ENCODE measurements at places on chromosomes 3 and 15.

GRCh38 chr15:87681104-87681503 lies 575.4 kb downstream of the NTRK3 start:
- DNase-seq, result no peak

- no peak for DNase-seq
These were observed 26.8 kb upstream of the PPP4R2 start for GRCh38 chr3:72969766-72970165.

DNA sequence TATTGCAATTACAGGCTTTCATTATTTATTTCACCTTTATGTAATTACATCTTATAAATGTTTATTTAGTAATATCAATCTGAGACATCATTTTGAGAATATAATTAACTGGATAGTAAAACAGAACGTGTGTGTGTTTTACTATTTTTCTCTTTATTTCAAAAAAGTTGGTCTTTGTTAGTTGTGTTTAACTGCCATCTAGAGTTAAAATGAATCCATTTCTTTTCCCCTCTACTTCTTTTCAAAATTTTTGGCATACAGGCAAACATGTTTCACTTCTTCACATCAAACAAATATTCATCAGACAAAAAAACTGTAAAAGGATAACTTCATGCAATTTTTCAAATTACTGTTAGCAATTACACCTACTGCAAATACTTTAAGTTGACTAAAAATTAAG lies 61.1 kb downstream of the FEZF2 start:
- DNase-seq, result no peak

DNA sequence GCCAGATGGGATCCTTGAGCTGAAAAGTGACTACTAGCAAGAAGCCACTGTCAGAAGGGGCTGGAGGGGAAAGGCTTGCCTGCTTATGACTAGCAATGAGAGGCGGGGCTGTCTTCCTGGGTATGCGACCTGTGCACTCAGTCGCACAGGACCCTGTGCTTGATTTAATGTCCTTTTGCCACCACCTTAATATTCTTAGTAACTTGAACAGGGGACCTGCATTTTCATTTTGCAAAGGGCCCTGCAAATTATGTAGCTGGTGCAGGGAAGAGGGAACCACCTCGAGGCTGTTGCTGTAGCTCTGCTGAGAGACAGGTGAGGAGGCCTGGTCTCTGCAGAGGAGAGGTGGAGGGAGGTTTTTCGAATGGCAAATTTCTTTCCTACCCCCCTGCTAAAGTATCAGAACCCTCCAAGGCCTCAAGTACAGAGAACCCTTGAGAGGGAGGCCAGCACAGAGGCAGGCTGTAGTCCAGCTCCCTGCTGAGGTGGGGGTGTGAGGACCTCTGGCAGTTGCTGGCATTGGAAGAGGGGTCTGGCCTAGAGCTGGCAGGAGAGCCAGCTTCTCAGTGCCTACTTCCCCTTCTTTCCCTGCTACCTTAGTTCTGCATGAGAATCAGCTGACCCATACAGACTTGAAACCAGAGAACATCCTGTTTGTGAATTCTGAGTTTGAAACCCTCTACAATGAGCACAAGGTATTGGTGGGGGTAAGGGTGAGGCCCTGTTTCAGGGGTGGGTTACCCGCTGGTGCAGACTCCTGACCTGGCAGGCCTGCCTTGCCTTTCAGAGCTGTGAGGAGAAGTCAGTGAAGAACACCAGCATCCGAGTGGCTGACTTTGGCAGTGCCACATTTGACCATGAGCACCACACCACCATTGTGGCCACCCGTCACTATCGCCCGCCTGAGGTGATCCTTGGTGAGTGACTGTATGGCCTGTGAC lies 11.4 kb downstream of the CLK3 start:
- no peak for DNase-seq

DNA sequence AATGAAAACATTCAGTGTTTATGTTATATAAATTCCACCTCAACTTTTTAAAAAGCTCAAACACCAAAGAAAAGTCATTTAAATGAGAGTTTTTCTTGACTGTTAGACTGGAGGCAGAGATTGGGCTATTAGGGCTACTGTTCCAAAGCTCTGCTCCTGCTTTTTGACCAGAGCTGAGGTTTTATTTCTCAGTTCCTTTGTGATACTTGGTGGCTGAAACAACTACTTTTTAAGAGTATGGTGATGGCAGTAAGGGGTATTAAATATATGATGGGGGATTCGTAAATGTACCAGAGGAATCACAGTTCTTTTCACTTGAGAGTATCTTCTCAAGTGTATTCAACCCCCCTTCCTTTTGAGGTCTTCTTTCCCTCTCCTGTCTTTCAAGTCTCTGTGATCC lies 186.1 kb upstream of the CGNL1 start:
- no peak for DNase-seq

All from NCI-H2171 (cell line).